ENCODE measurements at places on chromosomes 12 and 14.

GRCh38 chr14:99678198-99678597, 5.9 kb upstream of the CYP46A1 start:
- no peak for DNase-seq

DNA sequence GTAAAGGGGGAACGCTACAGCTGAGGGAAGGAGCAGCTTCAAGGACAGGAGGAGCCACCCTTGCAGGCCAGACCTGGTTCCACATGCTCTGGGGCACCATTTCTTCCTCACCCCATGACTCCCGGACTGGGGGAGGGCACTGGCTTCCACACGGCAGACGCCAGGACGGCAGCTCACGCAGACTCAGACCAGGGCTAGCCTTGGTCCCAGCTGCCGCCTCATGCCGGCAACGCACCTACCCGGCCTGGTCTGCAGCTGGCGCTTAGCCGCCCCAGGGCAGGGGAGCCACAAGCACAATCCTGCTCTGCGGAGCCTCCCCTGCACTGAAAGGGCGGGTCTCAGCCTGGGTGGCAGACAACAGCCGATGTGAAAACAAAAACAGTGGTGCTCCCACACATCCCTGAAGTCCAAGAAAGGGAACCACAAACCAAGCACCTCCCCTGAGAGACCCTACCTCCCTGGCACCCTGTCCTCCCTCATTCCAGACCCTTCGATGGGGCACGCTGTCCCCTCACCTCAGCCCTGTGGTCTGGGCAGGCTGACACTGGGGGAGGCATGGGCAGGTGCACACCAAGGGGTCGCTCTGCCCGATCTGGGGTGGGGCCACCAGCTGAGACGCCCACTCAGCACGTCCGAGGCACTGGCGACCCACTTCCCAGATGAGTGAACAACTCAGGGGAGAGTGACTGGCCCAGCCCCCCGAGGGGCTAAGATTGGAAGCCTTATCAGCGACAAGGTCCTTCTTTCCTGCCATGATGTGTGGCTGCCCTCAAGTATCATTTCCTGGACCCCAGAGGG, 65.0 kb downstream of the CHGA start:
- DNase-seq = no peak

- DNase-seq = no peak
These were observed 33.7 kb downstream of the NRDE2 start for GRCh38 chr14:90297876-90298629.

- DNase-seq = no peak
These were observed 5.6 kb downstream of the ORMDL2 start for GRCh38 chr12:55823419-55823818.

DNA sequence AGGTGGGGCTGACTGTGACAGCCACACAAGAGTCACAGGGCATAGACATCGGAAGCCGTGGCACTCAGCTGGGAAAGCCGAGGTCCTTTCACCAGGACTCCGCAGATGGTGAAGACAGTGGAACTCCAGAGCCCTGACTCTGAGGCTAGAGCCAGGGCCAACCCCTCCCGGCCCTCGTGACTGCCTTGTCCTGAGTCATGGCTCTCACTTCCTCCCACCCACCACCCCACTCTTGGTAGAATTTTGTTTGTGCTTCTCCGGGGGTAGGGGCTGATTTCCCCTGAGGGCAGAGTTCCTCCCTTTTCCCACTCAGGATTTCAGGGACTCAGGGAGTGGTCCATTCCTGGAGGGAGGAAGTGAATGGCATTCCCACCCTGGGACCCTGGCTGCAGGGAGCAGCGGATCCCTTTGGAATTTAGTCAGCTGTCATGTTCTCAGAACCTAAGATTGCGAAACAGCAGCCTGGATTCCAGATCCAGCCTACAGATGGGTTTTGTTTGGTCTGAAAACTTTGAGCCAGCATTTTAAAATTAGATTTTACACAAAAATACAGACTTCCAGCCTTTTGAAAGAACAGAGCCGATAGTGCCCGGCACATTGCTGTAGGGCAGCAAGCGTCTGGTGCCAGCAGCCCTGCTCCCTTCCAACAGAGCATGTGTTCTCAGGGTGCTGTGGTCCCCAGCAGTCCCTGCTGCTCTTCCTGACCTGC, 50.7 kb downstream of the TPCN1 start:
- DNase-seq = no peak

DNA sequence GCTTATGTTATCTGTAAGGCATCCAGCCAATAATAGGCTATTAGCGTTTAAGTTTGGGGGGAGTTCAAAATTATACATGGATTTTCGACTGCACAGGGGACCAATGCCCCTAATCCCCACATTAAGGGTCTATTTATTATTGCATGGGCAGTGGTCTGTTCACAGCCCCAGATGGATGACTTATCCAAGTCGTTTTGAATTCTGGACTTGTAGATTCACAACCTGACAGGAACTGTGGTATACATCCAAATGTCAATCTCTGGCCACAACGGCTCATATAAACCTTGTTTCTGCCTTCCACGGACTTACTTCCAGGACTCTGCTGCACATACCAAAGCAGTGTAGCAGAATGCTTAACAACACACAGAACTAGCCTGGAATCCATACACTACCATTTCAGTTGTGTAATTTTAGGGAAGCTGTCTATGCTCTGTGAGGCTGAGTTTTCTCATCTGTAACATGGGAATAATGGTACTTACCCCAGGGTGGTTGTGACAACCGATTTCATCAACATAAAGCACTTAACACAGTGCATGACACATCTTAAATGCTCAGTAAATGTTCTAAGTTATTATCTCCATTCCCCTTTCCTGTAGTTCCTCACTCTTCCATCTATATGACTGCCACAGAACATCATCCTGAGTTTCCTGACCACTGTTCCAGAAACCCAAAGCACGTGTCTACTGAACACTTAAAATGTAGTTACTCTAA, 3.7 kb downstream of the DDX24 start:
- DNase-seq = no peak

- DNase-seq = no peak
These were observed 7.3 kb upstream of the KRT7 start for GRCh38 chr12:52225752-52226151.

- DNase-seq = no peak
These were observed 17.4 kb downstream of the HEATR5A start for GRCh38 chr14:31402764-31403439.

GRCh38 chr14:64704143-64704742, at the start of gene PLEKHG3:
TSS of gene PLEKHG3 (plus strand) at chr14:64704424. CDS start at chr14:64727632, 23,208 bp downstream.
- no peak for DNase-seq

- DNase-seq = no peak
These were observed 20.3 kb downstream of the OLR1 start for GRCh38 chr12:10151621-10152020.

GRCh38 chr12:128519426-128519825, 252.5 kb downstream of the TMEM132C start:
- DNase-seq = no peak

GRCh38 chr12:11209113-11209512, 22.4 kb upstream of the TAS2R42 start:
- DNase-seq = no peak

GRCh38 chr12:79327465-79327864, 363.3 kb downstream of the PAWR start:
- DNase-seq = no peak

DNA sequence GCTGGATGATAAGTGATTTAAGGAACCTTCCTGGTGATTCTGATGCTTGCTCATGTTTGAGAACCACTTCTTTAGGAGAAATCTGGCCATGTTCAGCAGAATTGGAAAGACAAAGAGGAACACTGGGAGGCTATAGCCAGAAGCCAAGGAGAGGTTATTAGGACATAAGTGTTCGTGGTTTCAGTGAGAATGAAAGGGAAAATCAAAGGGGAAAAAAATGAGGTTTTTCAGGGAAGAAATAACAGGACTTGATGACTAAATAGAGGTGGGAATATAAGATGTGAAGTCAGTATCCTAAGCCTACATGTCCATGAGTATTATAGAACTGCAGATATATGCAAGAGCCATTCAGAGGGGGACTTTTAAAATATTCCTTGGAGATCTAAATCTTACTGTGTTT, 95.6 kb downstream of the DAAM1 start:
- DNase-seq = no peak

- no peak for DNase-seq
These were observed 12.5 kb upstream of the TMEM119 start for GRCh38 chr12:108610336-108610815.

DNA sequence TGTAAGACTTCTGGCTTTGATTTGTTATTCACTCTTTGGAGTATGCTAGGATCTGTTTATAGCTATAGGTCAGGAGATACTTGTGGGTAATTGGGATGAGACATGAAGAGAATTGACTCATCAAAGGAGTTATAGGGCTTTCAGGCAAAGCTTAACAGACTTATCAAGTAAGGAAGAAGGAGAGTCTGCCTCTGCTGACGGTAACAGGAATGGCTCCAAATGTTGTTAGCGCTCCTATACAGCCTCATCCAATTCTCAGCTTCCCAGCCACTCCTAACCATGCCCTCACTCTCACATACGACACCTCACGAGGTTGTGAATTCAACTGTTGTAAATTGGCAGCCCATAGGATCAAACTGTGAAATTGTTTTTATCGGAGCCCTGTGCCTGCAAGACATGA, 140.5 kb downstream of the KCNA5 start:
- DNase-seq = no peak

DNA sequence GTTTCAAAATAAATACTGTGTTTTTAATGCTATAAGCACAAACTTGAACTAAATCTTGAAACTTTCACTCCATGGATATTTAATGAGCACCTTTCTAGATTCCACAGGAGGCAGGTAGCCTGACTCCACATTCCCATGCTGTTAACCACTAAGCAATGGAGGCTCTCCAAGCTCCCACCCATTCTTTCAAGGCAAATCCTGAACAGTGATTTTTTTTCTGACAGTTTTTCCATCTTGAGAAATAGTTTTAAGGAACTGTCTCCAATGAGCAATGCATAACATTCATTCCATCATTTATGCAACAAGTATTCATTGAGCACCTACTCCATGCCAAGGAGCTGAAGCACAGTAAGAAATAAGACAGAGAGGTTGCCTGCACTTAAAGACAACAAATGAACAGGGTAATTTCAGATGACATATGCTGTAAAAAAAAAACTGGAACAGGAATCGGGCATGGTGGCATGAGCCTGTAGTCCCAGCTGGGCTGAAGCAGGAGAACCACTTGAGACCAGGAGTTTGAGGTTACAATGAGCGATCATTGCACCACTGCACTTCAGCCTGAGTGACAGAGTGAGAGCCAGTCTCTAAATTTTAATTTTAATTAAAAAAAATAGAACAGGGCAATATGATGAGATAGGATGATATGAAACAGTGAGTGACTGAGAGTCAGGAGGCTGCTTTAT, 102.3 kb upstream of the CPSF6 start:
- no peak for DNase-seq

DNA sequence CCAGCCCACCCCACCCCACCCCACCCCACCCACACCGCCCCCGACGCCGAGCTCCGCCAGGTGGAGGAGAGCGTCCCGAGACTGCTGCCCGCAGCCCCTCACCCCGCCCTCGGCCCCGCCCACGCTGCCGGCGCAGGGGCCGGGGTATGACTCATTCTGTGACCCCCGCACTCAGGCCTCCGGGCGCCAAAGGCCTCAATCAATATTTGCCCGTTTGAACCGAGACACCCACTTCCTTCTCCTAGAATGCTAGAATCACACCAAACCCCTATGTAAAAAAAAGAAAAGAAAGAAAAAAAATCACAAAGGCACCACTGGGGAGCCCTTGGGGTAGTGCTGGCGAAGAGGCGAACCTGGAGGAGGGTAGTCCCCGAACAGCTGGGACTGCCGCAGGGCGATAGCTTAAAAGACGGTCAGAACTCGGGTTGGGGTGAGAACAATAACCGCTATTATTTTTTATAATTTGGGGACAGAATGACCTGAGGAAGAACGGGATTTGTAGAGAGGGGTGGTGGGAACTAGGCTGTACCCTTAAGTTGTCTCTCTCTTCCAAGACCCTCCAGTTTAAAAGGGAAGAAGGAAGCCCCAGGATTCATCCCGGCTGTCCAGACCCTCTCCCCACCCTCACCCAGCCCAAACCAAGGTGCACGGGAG, 894 bp downstream of the KRT8 start:
- peak; percentile 15 for DNase-seq

GRCh38 chr12:132689227-132689626, 1.8 kb downstream of the PXMP2 start:
- no peak for DNase-seq

DNA sequence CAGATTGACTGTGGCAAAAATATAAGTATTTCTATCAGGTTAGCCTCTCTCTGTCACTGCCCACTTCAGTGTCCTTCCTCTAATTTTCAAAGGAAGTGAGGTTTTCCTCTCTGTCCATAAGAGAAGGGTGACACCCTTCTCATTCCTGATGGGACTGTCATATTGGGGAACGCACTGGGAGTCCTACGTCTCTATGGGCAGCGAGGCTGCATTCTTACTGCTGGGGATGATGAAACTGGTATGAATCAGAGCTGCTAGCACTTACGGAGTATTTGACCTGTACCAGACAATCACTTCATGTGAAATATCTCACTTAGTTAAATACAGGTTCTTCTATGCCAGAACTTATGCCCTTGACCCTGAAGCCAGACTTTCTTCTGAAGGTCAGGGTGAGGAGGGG, 436.3 kb downstream of the DPF3 start:
- DNase-seq = no peak

DNA sequence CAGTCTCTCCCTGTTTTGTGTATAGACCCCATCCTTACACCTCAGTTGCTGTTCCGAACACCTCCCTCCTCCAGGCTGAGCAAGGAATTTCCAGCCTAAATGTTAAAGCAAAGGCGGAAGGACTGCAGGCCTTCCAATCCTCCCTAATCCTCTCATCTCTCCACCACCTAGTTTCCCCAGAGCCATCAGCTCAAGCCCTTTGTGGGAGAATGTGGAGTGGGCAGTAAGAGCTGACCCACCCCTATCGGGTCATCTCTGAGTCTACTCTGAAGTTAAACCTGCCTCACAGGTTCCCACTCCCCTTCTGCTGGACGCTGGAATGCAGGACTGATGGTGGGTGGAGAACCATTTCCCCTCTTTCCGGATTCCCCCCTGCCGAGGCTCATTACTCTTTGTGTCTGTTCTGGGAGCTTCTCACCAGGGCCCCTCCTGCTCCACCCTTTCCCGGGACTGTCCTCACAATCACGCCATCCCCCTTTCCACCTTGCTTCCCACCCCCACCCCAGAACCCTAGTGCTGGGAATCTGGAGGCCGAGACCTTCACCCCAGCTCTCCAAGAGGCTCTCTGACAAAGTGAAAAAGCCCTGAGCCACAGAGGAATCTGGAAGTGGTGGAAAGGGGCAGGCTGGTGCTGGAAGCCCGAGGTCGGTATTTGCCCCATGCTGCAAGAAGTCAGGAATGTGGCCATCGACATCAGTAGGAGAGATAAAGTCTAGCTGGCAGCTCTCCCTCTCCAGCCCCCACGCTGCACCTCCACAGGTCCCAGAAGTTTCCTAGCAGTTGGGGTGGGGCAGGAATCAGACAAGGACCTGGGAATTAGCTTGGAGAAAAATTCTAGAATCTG, 3.3 kb upstream of the KRT18 start:
- DNase-seq = no peak

GRCh38 chr12:48029491-48030172, 25.4 kb upstream of the COL2A1 start:
- DNase-seq = no peak

DNA sequence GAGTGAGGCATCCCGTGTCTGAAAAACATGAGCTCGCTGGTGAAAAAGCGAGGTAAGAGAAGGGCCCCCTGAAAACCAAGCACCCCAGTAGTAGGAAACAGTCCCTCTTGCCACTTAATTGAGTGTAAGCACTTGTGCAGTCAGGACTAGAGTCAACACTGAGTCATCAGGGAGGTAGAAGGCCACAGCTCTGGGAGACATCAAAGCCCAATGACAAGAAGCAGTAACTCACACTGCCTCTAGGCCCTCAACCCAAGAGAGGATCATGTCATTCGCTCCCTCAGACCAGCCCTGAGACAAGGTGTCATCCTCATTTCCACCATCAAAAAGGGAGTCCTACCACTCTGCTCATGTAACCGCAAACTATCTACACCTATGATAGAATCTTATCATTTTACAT, 17.8 kb downstream of the POMT2 start:
- DNase-seq = no peak

Measured in activated CD8-positive, alpha-beta memory T cell treated with anti-CD3 and anti-CD28 coated beads for 1 hour (primary cell).